ENCODE measurements at places on chromosomes 6 and 20.

- peaks cover 7% of the 10 kb centered on the region for H3K4me1 ChIP-seq
- no peak overlapping the region for H3K27ac ChIP-seq
- peaks cover 2% of the 10 kb centered on the region for H3K27me3 ChIP-seq
- peak overlapping the region; percentile 67 for H3K4me3 ChIP-seq
Observed at GRCh38 chr6:73451223-73452106, 632 bp downstream of the CGAS start.

DNA sequence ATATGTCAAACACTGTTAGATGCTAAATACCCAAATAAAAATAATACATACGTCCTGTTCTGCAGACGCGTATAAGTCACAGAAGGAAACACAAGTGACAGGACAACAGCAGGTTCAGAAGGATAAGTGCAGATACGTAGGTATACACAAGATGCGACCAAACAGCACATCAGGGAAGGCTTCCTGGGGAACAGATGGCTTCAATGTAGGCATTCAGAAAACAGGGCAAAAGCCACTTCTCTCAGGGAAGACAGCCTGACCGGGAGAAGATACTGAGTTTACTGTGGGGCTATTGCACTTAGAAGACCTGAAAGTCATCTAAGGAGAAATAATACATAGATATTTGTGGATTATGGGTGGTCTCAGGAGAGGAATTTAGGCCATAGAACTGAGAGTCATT is 1.9 kb downstream of the HLA-DPA1 start:
- DNase-seq, result no peak
- H3K36me3 ChIP-seq, result no peaks in the 10 kb centered on the region
- peaks cover 36% of the 10 kb centered on the region for H3K27me3 ChIP-seq
- H3K4me3 ChIP-seq, result no peak overlapping the region
- H3K27ac ChIP-seq, result no peak overlapping the region

DNA sequence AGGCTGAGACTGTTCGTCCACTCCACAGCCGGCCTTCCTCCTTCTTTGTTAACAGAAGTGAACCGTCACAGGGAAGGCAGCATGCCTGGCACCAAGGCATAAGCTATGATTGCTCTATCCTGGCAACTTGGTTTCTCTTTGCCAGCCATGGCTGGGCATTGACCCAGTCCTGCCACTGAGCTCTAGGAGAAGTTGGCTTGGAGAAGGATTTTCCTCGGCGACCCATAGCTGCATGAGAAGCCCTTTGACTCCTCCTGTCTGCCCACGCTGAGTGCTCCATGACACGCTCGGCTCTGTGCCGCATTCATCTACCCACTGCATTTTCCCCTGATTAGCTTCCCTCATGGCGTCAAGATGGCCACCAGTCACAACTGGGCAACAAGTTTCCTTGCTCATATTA is 111.8 kb upstream of the EXOC2 start:
- DNase-seq, result no peak
- H3K4me3 ChIP-seq, result no peak overlapping the region
- no peak overlapping the region for H3K27ac ChIP-seq

GRCh38 chr20:7361321-7361720 is 578.9 kb downstream of the HAO1 start:
- H3K27ac ChIP-seq, result no peak overlapping the region
- no peaks in the 10 kb centered on the region for H3K36me3 ChIP-seq
- no peak for DNase-seq

- H3K27me3 ChIP-seq, result peaks cover 11% of the 10 kb centered on the region
- no peak overlapping the region for H3K27ac ChIP-seq
- H3K4me3 ChIP-seq, result no peak overlapping the region
- H3K36me3 ChIP-seq, result no peaks in the 10 kb centered on the region
- DNase-seq, result no peak
Observed at GRCh38 chr20:23299673-23300050, 50.9 kb upstream of the NXT1 start.

- DNase-seq, result peak; percentile 89
- peaks cover 11% of the 10 kb centered on the region for H3K36me3 ChIP-seq
- no peaks in the 10 kb centered on the region for H3K27me3 ChIP-seq
- H3K4me1 ChIP-seq, result peaks cover 17% of the 10 kb centered on the region
- no peak overlapping the region for H3K4me3 ChIP-seq
Observed at GRCh38 chr20:48697845-48698491, 129.8 kb downstream of the PREX1 start.

DNA sequence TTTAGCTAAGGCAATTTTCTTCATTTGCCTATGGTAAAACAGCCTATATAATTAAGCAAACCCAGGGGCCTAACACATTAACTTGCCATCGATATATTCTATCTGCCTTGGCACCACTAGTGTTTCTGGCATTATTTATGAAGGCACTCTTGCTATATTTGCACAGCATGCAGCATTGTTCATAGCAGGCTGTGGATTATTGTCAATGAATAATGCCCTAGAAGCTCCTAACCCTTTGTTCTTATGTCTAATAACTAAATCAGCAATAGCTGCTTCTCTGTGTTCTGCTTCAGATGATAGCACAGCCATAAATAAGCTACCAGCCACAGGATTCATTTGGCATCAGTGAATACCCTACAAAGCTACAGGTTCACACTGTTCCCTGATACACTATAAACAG is 254.8 kb upstream of the STXBP5 start:
- no peaks in the 10 kb centered on the region for H3K27me3 ChIP-seq
- H3K4me3 ChIP-seq, result no peak overlapping the region
- no peaks in the 10 kb centered on the region for H3K36me3 ChIP-seq
- no peaks in the 10 kb centered on the region for H3K4me1 ChIP-seq
- no peak overlapping the region for H3K27ac ChIP-seq
- no peak for DNase-seq

- H3K36me3 ChIP-seq, result no peaks in the 10 kb centered on the region
- H3K27ac ChIP-seq, result no peak overlapping the region
- no peaks in the 10 kb centered on the region for H3K4me1 ChIP-seq
- H3K4me3 ChIP-seq, result no peak overlapping the region
Observed at GRCh38 chr6:23879816-23880215, 246.2 kb upstream of the NRSN1 start.

DNA sequence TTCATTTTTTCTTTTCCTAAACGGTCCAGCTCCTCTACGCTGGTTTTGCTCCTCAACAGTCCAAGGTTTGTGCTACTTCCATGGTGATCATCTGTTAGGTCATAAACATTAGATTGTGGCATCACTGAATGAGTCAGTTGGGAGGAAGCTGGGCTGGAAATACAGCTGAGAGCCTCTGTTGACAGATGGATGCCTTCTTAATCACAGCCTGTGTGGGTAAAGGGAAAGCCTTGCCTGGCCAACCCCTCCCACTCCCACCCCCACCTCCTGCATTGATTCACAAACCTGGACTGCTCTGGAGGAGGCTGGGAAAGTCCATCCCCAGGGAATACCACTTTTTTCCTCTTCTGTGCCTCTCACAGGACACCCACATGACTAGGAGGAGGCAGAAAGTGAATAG is 180.6 kb upstream of the CCN2 start:
- no peak overlapping the region for H3K4me3 ChIP-seq
- H3K4me1 ChIP-seq, result peaks cover 41% of the 10 kb centered on the region
- H3K27ac ChIP-seq, result peak overlapping the region; percentile 89
- H3K27me3 ChIP-seq, result no peaks in the 10 kb centered on the region
- H3K36me3 ChIP-seq, result peaks cover 4% of the 10 kb centered on the region

- no peak overlapping the region for H3K4me3 ChIP-seq
- no peak for DNase-seq
- H3K27ac ChIP-seq, result no peak overlapping the region
Observed at GRCh38 chr6:157461000-157461915, 80.3 kb downstream of the ZDHHC14 start.

DNA sequence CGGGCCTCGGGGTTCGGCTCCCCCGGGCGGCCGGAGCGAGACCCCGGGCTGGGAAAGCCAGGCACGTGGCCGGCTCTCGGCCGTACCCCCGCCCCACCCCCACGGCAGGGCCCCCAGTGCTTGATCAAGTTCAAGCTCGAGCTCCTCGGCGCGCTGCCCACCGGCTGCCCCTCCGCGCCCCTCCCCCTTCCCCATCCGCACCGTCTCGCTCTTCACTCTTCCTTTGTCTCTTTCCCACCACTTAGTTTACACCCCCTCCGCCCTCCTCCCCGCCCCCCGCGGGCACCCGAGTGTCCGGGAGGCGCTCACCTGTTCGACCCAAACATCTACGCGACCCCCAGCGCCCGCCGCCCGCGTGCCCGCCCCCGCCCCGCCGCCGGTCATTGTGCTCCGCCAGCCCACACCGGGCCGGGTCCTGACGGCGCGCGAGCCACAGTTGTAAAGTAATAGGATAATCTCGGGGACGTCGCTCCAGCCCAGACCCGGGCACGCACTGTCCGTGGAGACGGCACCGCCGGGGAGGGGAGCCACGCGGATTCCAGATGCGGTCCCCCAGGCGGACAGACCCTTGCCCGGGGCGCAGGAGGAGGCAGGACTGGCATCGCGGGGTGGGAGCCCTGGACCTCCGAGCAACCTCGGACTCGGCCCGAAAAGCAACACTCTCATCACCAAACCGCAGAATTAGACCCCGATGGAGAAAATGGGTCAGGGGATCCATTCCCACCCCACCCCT is 100.7 kb downstream of the NOL4L start:
- DNase-seq, result peak; percentile 89
- peaks cover 31% of the 10 kb centered on the region for H3K4me1 ChIP-seq
- H3K36me3 ChIP-seq, result peaks cover 4% of the 10 kb centered on the region

- no peak for DNase-seq
- H3K27me3 ChIP-seq, result no peaks in the 10 kb centered on the region
- H3K27ac ChIP-seq, result peak overlapping the region; percentile 61
- peaks cover 30% of the 10 kb centered on the region for H3K4me1 ChIP-seq
Observed at GRCh38 chr6:141133346-141133745, 999.4 kb upstream of the GJE1 start.

GRCh38 chr20:33423141-33423834 is 20.3 kb downstream of the SNTA1 start:
- H3K4me1 ChIP-seq, result peaks cover 15% of the 10 kb centered on the region
- peak; percentile 86 for DNase-seq
- H3K4me3 ChIP-seq, result no peak overlapping the region
- peak overlapping the region; percentile 83 for H3K27ac ChIP-seq
- no peaks in the 10 kb centered on the region for H3K36me3 ChIP-seq

GRCh38 chr6:168050225-168050880 is 28.7 kb downstream of the FRMD1 start:
- DNase-seq, result no peak
- peaks cover 5% of the 10 kb centered on the region for H3K4me1 ChIP-seq
- H3K4me3 ChIP-seq, result no peak overlapping the region
- no peaks in the 10 kb centered on the region for H3K36me3 ChIP-seq
- no peak overlapping the region for H3K27ac ChIP-seq

- peaks cover 39% of the 10 kb centered on the region for H3K4me1 ChIP-seq
- no peak overlapping the region for H3K27ac ChIP-seq
- H3K27me3 ChIP-seq, result no peaks in the 10 kb centered on the region
- no peak for DNase-seq
Observed at GRCh38 chr6:140043762-140044378, 669.4 kb upstream of the CITED2 start.

GRCh38 chr6:111862314-111862713 is 10.9 kb downstream of the FYN start:
- peaks cover 9% of the 10 kb centered on the region for H3K4me1 ChIP-seq
- peaks cover 2% of the 10 kb centered on the region for H3K36me3 ChIP-seq
- H3K27me3 ChIP-seq, result no peaks in the 10 kb centered on the region
- DNase-seq, result no peak
- H3K27ac ChIP-seq, result peak overlapping the region; percentile 46
- H3K4me3 ChIP-seq, result no peak overlapping the region

DNA sequence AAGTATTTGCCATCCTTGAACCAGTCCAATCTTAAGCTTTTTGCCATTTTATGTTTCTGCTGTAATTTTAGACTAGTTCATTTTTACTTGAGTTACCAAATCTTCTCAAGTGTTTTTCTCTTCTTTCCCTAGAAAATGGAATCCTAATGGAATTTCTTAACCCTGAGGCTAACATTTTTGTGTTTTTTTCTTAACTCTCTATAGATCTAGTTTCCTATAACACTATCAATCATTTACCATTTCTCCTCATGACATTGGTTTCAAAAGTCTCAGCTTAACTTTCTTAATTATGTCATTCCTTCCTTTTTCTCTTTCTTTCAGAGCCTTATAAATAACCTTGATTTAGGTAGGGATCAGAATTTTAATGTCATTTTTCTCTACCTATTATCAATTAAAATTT is 54.8 kb downstream of the SENP6 start:
- H3K27ac ChIP-seq, result peak overlapping the region; percentile 76
- H3K36me3 ChIP-seq, result peaks cover 39% of the 10 kb centered on the region
- no peaks in the 10 kb centered on the region for H3K27me3 ChIP-seq
- no peak overlapping the region for H3K4me3 ChIP-seq
- peaks cover 19% of the 10 kb centered on the region for H3K4me1 ChIP-seq

- H3K27me3 ChIP-seq, result peaks cover 8% of the 10 kb centered on the region
- no peak for DNase-seq
- H3K36me3 ChIP-seq, result no peaks in the 10 kb centered on the region
- H3K27ac ChIP-seq, result no peak overlapping the region
Observed at GRCh38 chr6:123503619-123504018, 133.1 kb downstream of the TRDN start.

- H3K27me3 ChIP-seq, result no peaks in the 10 kb centered on the region
- peak overlapping the region; percentile 45 for H3K27ac ChIP-seq
- no peak for DNase-seq
- no peak overlapping the region for H3K4me3 ChIP-seq
Observed at GRCh38 chr6:44464527-44465310, 77.2 kb downstream of the CDC5L start.

- no peaks in the 10 kb centered on the region for H3K27me3 ChIP-seq
- no peak for DNase-seq
- H3K4me1 ChIP-seq, result peaks cover 38% of the 10 kb centered on the region
- no peaks in the 10 kb centered on the region for H3K36me3 ChIP-seq
- H3K4me3 ChIP-seq, result no peak overlapping the region
Observed at GRCh38 chr6:72552938-72553337, 68.9 kb upstream of the KCNQ5 start.

DNA sequence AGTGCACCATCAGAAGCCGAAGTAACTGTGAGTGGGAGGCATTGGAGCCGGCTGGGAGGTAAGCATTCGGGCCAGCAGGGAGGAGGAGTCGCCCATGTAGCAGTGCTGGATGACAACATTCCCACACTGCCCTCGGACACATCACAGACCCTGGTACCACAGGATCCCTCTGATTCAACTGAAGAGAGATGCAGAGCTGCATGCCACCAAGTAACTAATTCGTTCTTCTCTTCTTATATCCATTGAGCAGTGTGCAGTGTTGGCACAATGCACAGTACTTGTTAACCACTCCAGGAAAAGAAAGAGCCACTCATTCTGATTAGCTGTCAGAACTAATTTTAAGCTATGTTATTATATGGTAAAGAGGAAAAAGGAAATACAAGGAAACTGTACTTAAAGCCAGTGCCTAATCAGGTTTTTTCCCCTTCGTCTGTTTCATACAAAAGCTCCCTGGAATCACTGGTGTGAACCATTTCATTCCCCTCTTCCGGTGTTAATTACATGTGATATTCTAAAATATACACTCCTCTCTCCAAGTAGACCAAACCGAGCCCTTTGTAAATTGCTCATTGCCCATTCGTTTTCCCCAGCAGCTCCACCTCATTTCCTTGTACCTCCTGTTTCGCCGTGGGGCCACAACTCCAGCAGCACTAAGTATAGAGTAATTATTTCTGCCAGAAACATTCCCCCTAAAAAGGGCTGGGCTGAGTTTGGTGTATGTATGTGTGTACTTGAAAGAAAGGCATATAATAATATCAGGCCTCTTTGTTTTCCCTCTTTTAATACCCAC is 32.4 kb upstream of the ADTRP start:
- peak overlapping the region; percentile 87 for H3K27ac ChIP-seq
- H3K27me3 ChIP-seq, result no peaks in the 10 kb centered on the region
- peaks cover 48% of the 10 kb centered on the region for H3K4me1 ChIP-seq
- no peak overlapping the region for H3K4me3 ChIP-seq

GRCh38 chr6:90100059-90100665 is 196.5 kb downstream of the BACH2 start:
- H3K4me1 ChIP-seq, result no peaks in the 10 kb centered on the region
- no peak for DNase-seq
- no peaks in the 10 kb centered on the region for H3K36me3 ChIP-seq
- no peak overlapping the region for H3K27ac ChIP-seq
- H3K4me3 ChIP-seq, result no peak overlapping the region
